Spleen (tissue), 13 donors: ENCODE measurements at places on chromosomes 13 and 19.

GRCh38 chr13:101433895-101434294, 17.6 kb upstream of the NALCN start:
- no peak for DNase-seq

GRCh38 chr19:3034656-3035541, 5.8 kb upstream of the TLE2 start:
- peak; percentile 84 for DNase-seq

- no peak for DNase-seq
These were observed 1.1 kb upstream of the APOE start for GRCh38 chr19:44904426-44904994.

- DNase-seq = no peak
These were observed 679.3 kb upstream of the GPC6 start for GRCh38 chr13:92547266-92547665.

DNA sequence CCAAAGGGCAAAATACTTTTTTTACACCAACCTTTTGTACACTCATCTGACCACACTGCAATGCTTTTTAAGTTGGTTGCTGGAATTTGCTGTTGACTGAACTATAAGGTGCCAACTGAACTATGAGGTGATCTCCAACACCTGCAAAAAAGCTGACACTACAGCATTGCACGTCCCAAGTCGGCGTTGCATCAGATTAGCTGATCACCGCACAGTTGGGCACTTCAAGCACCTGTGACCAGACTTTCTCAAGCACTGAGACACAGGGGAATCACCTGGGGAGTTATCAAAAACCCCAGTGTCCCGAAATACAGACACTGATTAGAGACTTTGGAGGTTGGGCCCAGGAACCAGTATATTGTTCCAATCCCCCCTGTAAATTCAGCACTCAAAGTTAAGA, 1.1 kb downstream of the NLRP11 start:
- no peak for DNase-seq

DNA sequence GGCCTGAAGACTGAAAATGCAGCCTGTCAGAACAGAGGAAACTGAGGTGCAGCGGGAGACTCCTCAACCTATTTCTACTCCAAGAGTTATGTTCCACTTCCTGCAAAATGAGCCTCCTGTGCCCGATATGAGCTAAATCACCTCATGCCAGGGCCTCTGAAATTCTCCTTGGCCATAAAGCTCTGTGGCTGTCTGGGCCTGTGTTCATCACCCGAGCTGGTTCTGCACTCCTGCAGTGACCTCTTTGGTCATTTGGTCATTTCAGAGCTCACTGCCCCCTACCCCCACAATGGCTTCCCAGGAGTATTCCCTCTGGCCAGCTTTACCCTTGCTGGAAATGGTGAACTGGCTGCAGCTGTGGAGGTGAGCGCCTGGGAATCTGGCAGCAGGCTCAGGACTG, 51.7 kb upstream of the SERPINE3 start:
- no peak for DNase-seq

GRCh38 chr19:2451741-2452140, 5.0 kb downstream of the LMNB2 start:
- no peak for DNase-seq

- no peak for DNase-seq
These were observed 779.5 kb downstream of the GPC5 start for GRCh38 chr13:92177966-92178365.

DNA sequence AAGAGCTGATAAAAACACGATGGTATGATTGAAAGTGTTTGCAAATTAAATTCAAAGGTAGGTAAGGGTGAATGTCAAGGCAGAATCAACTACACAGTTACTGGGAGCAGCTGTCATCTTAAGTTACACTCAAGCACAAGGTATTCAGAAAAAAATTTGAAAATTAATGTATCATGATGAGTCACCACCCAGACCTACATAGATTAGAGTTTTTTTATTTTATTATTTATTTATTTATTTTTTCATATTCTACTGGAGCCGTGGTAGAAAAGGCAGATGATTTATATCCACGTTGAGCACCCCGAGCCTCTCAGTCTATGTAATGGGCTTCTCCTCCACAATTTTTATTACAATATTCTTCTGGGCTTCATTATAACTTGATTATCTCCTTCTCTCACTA, 728.9 kb upstream of the ARGLU1 start:
- no peak for DNase-seq

DNA sequence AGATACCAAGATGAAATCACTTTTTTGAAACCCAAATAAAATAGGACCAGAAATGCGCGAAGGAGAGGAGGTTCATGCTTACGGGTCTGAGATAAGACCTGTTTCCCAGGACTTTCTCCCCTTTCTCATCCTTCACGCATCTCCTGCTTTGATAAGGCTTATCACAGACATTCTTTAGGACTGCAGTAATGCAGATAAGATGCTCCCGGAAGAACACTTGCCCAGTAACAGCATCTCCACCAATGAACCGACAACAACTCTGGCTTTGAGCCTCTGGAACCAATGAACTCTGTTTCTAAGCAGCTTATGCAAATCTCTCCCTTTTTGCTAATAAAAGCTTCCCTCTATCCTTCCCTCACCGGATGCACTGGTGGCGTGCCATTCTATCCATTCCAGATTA, 783.4 kb upstream of the ARGLU1 start:
- no peak for DNase-seq

DNA sequence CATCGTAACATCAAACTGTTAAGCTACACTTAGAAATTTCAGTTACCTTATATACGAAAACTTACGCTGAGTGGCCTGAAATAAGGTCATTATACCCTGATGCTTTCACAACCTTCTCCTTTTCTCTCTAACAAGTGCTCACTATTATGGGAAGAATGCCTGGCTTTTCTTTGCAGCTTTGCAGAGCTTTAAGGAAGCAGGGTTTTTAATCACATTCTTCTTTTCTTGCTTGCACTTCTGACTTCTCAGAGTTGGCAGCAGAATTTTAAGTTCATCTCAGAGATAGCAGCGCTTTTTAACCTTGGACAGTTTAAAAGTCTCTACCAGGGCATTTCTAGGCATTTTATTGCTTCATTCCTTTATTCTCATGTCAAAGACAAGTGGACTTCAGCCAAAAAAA, 285.1 kb downstream of the SPRY2 start:
- no peak for DNase-seq

DNA sequence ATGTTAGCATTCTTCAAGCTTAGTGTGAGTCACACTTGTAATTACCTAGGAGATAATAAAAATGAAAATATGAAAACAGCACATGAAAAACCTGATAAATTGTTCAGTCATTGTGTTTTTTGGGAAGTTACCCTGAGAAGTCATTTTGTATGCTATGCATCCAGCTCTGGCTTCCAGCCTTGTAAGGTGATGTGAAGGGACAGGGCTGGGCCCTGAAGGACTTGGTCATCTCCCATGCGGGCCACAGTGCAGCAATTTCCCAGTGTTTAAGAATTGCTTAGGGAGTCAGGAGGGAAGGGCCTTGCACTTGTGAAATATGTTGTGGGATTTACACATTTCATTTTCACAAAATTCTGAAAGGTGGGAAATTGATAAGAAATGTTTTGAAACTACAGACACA, 41.3 kb downstream of the ARHGEF7 start:
- no peak for DNase-seq

- DNase-seq = no peak
These were observed 13.0 kb downstream of the ARHGEF1 start for GRCh38 chr19:41895745-41896580.

- no peak for DNase-seq
These were observed 310.7 kb downstream of the RFC3 start for GRCh38 chr13:34128661-34129060.

- DNase-seq = no peak
These were observed 742 bp downstream of the NALCN start for GRCh38 chr13:101415358-101416174.

GRCh38 chr13:71798707-71799106, 68.3 kb downstream of the DACH1 start:
- no peak for DNase-seq

DNA sequence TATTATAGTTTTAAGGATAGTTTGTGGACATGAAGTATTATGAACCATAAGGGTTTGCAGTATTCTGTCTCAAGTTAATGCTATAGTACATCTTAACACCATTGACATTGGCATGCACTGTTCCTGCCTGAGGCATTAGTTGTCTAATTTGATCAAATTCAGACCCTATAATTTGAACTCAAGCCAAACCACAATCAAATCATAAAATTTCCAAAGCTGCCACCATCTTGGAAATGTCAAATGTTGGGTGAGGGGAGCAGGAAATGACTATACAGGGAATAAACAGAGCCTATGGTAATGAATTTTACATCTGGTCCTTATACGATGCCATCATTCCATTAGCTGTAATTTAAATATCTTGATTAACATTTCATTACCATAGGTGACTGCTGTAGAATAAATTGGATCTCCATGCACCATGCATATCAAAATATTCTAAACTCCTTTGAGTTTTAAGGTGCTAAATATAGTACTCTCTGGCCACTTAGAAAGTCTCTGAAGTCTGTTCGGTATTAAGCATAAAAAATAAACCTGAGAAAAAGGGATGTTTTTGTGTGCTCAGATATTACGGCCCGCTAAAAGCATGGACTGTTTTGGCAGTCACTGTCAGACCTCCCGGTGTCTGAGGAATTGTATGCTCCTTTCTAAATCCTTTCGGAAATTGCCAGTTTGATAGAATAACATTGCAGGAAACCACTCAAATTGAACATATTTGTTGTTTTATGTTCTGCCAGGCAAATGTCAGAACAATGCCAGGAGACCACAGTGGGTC, 257.7 kb downstream of the SPRY2 start:
- DNase-seq = no peak

DNA sequence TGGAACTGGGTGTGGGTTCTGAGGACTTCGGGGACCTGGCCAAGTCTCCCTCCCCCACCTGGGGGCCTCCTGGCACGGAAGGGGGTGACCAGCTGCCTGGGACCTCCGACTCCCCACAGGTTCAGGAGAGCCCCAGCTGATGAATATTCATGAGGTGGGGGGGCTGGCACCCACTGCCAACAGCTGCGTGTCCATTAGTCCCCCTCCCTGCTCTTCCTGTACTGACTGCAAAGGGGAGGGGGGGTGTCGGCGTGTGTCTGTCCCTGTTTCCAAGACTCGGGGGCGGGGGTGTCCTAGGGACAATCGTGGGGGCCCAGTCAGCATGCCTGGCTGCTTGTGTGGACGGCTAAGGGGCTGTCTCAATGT, 10.6 kb upstream of the NFIX start:
- no peak for DNase-seq

GRCh38 chr13:89322466-89322865, 1651.3 kb downstream of the SLITRK5 start:
- DNase-seq = no peak
